ENCODE measurements at places on chromosomes 5 and 9. TPM values are rescaled to one million over a fixed set of nuclear protein-coding genes. Genes with fewer than 3 reads are reported as not detected.
A peak's percentile ranks its signal among the peaks of the same experiment; 100 is the strongest.

Gene PCDHGA10
- 24.8 TPM for total RNA-seq

Gene NEUROG1
- total RNA-seq, result not detected

GRCh38 chr9:125982798-125983406 is 235.7 kb downstream of the PBX3 start:
- no peak for DNase-seq

- DNase-seq, result no peak
These were observed 39.2 kb downstream of the CFAP90 start for GRCh38 chr5:7811715-7812114.

Gene FOXD4L3
- total RNA-seq, result under 0.01 TPM

- peak; percentile 76 for DNase-seq
These were observed 30.4 kb upstream of the DMRT1 start for GRCh38 chr9:811106-811531.

DNA sequence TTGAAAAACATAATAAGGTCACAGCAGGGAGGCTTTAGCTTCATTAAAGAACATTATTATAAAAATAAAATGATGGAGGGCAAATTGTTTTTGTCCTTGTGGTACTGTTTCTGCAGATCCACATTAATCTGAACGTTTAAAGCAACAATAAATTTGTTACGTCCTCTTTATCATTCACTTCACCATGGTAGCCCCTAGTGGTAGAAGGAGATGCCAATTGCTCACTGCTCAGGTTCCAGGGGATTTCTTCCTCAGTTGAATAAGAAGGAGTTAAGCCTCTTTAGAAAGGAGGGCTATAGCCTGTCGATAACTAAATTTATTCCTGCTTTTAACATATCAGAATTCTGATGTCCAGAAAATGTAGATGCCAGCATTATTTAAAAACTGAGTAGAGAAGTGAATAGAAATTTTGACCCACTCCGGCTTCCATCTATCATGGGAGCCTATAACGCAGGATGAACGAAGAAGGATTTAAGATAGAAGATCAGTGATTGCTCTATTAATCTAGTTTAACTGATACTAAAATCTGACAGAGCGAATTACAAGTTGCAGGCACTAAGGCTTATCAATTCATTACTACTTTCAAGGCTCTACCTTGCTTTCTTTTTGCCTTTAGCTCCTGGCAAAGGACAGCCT is 692.3 kb downstream of the PTPRD start:
- no peak for DNase-seq

Gene AQP3
- total RNA-seq, result 0.88 TPM

GRCh38 chr9:131743096-131743495 is 3.2 kb upstream of the RAPGEF1 start:
- DNase-seq, result no peak

- no peak for DNase-seq
These were observed 1.4 kb downstream of the TAF7 start for GRCh38 chr5:141319202-141319601.

- no peak for DNase-seq
These were observed 458.7 kb downstream of the CDH9 start for GRCh38 chr5:26579712-26580111.

- no peak for DNase-seq
These were observed 2111.3 kb downstream of the MAT2B start for GRCh38 chr5:165616490-165617405.

- no peak for DNase-seq
These were observed 72.3 kb downstream of the GNA14 start for GRCh38 chr9:77575785-77576184.

Gene CAMK4
- 0.72 TPM for total RNA-seq

Gene QRFP
- not detected for total RNA-seq

GRCh38 chr9:100575006-100575405 is 2.9 kb upstream of the CAVIN4 start:
- DNase-seq, result no peak

DNA sequence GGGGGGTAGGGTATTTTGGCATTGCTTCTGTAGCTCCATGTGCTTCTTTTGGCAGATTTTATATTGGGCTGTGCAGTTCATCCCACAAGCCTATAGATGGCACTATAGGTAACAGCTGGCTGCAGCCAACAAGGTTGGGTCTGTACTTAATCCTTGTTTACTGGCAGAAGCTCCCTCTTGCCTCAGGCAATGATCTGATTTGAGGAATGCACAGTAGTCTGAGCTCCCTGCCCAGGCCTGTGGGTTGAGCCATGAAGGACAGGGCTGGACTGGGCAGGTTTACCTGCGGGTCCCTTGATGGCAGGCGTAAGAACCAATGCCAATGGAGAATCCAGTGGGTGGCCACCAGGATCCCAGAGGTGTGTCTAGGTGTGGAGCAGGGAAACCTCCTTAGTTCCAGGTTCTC is 11.7 kb upstream of the OR1J2 start:
- DNase-seq, result peak; percentile 41

GRCh38 chr5:138610415-138610917 is 35.3 kb upstream of the HSPA9 start:
- no peak for DNase-seq

Gene FCN1
- not detected for total RNA-seq

DNA sequence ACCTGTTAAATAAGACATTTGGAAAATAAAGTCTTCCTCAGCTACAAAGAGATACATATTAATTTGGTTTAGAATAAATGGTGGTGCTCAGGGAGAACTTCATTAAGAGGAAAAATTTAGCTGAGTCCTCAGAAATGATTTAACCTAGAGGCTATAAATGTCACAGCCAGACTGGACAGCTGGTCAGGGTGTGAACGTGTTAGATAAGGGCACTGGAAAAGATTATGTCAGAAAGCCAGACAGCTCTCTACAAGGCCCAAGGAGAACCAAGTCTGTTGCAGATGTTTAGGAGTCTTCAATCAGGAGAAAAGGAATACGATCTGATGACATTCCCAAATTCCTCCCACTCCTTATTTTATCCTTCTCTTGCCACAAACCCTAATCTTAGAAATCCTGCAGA is 265.2 kb downstream of the MAT2B start:
- DNase-seq, result no peak

GRCh38 chr9:119273325-119273904 is 95.8 kb downstream of the BRINP1 start:
- DNase-seq, result no peak

Gene SPACA9
- 3.6 TPM for total RNA-seq

DNA sequence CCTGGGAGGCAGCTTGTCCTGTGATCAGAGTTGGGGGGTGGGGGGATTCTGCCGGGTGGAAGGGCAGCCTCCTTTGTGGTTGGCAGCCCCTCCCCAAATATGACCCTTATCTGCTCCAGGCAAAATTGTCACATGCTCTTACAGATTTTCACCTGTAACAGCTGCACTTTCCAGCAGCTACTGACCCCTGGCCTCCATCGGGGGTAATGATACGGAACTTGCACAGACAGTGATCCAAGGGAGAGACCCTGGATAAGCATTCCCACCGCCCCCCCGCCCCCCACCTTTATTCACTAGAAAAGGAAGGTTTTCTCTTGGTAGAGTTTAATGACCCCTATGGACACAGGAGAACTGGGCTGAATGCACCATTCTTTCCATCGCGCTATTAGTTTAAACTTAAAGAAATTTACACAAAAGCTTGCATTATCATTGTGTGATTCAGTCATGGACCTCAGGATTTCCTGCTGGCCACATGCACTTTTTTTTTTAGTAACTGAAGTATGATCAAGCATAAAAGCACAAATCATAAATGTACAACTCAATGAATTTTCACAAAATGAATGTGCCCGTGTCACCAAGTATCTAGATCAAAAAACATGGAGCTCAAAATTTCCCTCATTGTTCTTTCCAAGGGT is 10.7 kb upstream of the ZBTB34 start:
- no peak for DNase-seq

DNA sequence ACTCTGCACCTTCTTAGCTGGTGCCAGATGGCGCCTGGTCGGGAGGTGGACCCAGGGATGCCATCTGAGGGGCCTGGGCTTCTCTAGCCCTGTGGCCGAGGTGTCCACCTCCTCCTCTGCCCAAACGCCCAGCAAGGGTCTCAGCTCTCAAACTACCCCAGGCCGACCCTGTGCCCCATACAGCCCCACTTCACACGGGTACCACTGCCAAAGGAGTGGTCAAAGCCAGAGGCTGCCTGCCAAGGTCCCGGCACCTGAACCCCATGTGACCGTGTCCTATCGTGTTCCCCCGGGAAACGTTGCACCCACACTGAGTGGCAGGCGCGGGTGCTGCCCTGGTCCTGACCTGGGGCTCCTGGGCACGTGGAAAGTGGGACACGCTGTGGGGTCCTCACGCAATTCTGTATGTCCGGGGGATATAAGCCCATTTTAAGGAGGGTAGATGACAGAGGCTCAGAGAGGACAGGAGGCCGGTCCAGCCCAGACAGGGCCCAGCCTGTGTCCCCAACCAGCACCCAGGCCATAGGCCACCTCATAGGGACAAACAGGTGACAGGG is 1.9 kb downstream of the ENTPD8 start:
- no peak for DNase-seq

Gene CSF1R
- 0.88 TPM for total RNA-seq

DNA sequence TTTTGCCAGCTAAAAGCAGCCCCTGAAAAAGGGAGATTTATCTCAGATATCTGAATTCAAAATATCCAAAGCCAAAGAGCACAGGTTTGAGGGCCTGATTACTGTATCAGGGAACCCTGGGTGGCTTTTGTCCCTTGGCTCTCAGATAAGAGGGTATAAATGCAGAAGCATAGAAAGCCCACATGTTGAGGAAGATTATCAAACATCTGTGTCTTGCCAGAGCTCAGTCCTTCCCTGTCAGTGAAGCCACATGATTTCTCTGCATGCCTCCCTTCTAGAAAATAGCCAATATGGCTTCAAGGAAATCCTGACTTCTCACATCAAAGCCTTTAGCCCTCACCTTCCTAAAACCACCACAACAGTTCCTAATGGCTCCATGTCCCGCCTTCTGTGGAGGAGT is 408.0 kb upstream of the DMAC1 start:
- no peak for DNase-seq

DNA sequence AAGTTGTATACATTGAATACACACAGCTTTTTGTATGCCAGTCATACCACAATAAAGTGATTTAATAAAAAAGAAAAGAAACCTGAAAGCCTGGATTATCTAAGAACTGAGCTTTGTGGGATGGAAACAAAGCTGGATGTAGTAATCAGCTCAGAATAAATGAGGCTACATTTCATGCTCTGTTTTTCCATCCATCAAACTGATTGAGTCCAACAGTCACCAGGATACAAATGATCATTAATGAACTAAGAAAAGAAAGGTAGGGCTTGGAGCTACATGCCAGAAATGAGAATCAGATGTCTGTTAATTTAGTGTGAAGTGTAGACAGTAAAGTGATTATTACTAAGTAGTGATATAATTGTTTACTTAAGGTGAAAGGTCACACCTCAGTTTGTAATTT is 109.8 kb upstream of the TARS1 start:
- DNase-seq, result no peak

- no peak for DNase-seq
These were observed 44.1 kb upstream of the SYNPO start for GRCh38 chr5:150596313-150596712.

Gene SPATA31C1
- total RNA-seq, result not detected

Gene FBP2
- total RNA-seq, result not detected

DNA sequence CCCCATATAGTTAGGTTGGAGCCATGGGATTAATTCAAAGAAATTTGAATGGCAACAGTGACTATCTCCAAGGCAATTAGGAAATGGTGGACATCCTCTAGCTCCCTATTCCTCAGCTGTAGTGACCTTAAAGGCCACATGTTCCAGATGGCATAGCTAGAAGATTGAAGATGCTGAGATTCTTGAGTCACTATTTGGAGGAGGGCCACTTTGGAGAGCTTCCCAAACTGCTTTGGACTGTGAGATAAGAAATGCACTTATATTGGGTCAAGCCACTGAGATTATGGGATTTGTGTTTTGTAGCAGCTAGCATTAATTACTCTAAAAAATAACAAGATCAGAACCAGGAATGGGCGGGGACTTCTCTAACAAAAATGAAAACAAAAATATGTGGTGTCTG is 636.2 kb upstream of the CCNG1 start:
- DNase-seq, result no peak

Gene PKD2L2
- under 0.01 TPM for total RNA-seq

- peak; percentile 88 for DNase-seq
These were observed at the start of gene IQGAP2 for GRCh38 chr5:76402886-76403765. Gene IQGAP2 (plus strand): TSS chr5:76403285. CDS start chr5:76403546, 261 bp downstream.

Gene SLC25A48
- not detected for total RNA-seq

DNA sequence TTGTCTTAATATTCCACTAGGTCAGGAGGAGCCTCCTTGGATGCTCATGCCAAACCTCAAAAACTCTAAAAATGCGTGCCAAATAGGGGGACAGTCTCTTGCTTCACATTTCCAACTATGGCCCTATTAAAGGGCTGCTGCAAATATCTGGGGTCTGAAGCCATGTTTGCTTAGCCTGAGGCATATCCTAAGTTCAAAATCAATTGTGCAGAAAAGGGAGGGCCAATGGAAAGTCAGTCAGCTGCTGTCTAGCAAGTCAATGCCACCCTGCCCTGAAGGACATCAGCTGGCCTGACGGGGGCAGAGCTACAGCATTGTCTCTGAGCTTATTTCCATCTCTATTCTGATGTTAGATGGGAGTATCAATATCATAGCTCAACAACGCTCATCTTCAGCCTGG is 93.6 kb downstream of the SH3TC2 start:
- no peak for DNase-seq

GRCh38 chr9:113828221-113828620 is 47.9 kb upstream of the ZNF618 start:
- DNase-seq, result no peak

Gene CCDC180
- 6.2 TPM for total RNA-seq

- peak; percentile 73 for DNase-seq
These were observed 253.8 kb upstream of the POU5F2 start for GRCh38 chr5:93995126-93995621.

GRCh38 chr5:90709323-90710155 is 150.9 kb downstream of the ADGRV1 start:
- DNase-seq, result no peak

- peak; percentile 79 for DNase-seq
These were observed 61.4 kb upstream of the ANKH start for GRCh38 chr5:14932902-14933469.

GRCh38 chr9:70470050-70471015 is 55.9 kb upstream of the KLF9 start:
- peak; percentile 43 for DNase-seq
